Osteocyte (in vitro differentiated cells): ENCODE measurements at places on chromosomes 1 and 21. TPM values are rescaled to one million over a fixed set of nuclear protein-coding genes. Genes with fewer than 3 reads are reported as not detected.

Gene NPPA
- total RNA-seq: not detected in 2 replicates

GRCh38 chr1:41840592-41841246 is 78.0 kb downstream of the HIVEP3 start:
- H3K4me3 ChIP-seq: no peak overlapping the region
- H3K4me1 ChIP-seq: peaks cover 15% of the 10 kb centered on the region

GRCh38 chr1:154717528-154717924 is 109.5 kb upstream of the ADAR start:
- peaks cover 17% of the 10 kb centered on the region for H3K27me3 ChIP-seq
- H3K4me3 ChIP-seq: no peak overlapping the region
- H3K27ac ChIP-seq: no peak overlapping the region
- no peak for DNase-seq
- no peaks in the 10 kb centered on the region for H3K4me1 ChIP-seq

GRCh38 chr1:36387141-36387949 is 1.6 kb upstream of the STK40 start:
- H3K36me3 ChIP-seq: peaks cover 13% of the 10 kb centered on the region
- peak overlapping the region; percentile 90 for H3K4me3 ChIP-seq
- no peak for DNase-seq
- H3K27me3 ChIP-seq: no peaks in the 10 kb centered on the region

DNA sequence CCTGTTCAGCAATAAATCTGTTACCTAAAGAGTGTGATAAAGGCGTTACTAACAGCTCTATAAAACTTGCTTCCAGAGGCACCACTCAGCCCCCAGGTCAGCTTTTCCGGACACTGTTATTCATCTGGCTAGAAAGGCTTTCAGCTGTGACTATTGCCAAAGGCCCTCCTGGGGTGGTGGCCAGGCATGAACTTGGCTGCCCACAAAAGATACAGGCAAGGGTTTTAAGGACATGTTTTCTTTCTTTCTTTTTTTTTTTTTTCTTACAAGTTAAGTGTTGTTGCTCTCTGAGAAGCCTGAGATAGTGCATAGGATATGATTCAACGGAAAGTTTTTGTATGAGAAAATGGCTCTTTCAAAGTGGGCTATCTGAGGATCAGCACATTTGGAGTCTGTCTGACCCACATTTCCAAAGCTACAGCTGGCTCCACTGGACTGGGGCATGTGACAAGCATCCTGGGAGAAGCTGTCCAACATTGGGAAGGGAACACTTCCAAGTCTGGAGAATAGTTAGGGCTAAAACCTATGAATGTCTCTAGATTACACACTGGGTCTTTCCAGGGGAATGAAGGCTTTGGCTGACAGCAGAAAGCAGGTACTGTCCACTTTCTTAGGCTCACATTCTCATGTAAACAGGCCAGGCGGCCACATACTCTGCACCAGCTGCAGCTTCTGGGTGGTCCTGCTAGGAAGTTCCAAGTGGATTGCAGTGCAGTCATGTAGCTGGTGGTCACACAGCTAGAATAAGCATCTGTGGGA is 639.7 kb downstream of the LMO4 start:
- H3K4me3 ChIP-seq: no peak overlapping the region
- no peak for DNase-seq
